Cardiac septum (tissue), 1 donor: ENCODE measurements at places on chromosomes 13 and 19.

GRCh38 chr19:31530781-31531180 lies 181.5 kb upstream of the TSHZ3 start:
- peak; percentile 38 for DNase-seq

DNA sequence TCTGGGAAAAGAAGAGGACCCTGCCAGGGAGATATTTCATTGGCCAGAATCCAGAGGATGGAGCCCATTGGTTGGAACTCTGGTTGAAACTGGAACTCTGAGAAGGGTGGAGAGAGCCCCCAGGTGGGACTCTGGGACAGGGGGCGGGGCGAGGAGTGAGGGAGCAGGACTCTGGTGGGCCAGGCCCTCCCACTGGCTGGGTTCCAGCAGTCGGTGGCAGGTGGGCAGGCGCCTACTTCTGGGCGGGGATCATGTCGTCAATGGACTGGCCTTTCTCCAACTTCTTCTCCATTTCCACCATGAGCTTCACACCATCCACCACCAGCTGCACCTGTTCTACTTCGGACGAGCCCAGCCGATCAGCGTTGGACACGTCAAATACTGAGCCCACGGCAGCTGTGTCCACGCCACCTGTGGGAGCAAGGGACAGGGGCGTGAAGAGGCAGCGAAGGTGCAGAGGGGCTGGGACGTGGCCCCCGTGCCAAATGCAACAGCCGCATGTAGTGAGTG lies 16.1 kb downstream of the CKM start:
- no peak for DNase-seq

DNA sequence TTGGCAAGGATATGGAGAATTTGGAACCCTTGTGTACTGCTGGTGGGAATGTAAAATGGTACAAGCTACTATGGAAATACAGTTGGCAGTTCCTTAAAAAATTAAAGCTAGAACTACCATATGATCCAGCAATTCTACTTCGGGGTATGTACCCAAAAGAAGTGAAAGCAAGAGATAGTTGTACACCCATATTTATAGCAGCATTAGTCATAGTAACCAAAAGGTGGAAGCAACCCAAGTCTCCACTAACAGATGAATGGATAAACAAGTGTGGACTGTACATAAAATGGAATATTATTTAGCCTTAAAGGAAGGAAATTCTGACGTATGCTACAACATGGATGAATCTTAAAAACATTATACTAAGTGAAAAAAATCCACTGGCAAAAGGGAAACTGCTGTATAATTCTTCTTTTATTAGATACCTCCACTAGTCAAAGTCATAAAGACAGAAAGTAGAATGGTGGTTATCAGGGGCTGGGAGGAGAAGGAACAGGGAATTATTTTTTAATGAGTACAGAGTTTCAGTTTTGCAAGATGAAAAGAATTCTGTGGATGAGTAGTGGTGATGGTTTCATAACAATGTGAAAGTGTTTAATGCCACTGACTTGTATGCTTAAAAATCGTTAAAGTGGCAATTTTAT lies 141.6 kb downstream of the RXFP2 start:
- DNase-seq = no peak

GRCh38 chr13:32650705-32651311 lies 64.6 kb downstream of the PDS5B start:
- DNase-seq = no peak

GRCh38 chr13:31409678-31410356 lies 210.0 kb downstream of the B3GLCT start:
- DNase-seq = no peak

- DNase-seq = no peak
Observed at GRCh38 chr13:65582160-65582559, 1648.0 kb downstream of the PCDH9 start.

DNA sequence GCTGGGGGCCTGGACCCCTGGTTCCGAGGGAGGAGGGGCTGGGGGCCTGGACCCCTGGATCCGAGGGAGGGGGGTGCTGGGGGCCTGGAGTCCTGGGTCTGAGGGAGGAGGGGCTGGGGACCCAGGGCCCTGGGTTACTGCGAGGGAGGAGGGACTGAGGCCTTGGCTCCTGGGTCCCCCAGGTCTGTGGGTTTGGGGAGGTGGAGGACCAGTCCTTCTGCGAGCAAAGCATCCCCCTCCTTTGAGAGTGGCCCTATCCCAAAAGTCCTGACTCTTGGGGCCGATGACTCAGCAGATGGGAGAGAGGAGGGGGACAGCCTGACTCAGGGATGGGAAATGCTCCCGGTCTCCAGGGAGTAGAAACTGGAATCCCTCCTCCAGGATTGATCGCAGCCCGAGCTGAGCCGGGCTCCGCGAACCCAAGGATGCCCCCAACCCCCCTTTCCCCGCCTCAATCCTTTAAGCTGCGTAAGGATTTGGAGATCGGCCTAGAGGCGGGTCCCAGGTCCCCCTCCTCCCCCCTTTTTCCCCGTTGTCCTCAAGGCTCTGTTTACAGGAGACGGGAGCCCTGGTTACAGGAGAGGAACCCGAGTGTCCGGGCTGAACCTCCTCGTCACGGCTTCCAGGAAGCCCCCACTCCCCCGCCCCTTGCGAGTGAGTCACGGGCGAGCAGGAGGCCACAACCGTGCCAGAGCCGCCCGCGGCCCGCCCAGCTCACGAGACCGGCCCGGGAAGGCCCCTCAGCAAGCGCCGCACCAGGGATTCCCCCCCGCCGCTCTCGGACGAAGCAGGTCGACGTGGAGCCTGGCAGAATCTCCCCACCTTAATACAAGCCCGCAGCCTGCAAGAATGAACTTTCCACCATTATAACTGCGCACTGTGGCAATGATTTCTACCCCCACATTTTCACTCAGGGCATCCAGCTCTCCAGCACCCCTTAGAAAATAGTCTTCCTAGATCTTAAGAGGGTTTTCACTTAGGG lies 3.0 kb upstream of the ZFP36 start:
- peak; percentile 99 for DNase-seq

DNA sequence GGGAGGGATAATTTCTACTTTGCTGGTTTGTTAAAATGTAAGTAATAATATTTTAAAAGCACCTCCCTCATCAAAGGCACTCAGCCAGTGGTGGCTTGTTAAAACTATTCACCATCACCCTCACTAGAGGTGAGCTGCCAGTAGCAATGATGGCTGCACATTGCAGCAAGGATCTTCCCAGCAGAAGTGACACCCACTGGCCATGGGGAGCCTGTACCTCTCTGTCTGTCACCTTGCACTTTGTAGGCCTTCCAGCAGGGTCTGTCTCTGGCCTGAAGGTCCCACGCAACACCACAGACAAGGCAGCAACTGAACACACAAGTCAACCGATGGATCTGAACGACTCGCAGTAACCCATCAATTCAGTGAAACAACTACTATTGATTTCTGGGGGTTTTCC lies 47.3 kb upstream of the C13orf42 start:
- DNase-seq = no peak

DNA sequence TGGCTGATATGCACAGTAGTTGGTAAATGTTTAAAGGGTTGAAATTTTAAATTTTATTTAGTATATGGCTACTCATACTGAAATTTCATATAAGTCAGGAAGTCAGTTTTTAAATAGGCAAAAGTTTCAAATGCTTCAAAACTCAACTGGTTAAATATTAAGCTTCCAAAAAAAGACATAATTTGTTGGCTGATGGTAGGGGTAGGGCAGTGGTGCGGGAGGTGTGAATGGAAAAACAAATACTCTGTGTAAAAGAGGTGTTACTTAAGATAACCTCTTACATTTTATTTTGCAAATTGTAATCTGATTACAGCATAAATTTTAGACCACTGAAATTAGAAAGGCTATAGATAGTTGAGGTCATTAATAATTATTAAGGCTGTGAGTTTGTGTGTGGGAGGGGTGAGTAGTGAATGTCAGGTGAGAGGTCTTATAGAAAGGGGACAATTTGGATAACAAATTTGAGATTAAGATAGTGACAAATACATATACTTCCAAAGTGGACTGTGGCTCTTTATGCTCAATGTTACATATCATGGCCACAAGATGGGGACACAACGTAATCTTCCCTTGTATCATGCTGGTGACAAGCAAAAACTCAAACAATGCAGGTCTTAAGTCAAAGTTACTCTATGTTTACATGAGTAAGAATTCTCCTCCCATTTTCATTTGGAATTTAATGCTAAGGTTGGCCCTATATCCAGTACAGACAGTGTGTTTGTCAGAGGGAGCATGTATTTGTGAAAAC lies 36.6 kb upstream of the OXGR1 start:
- DNase-seq = no peak

DNA sequence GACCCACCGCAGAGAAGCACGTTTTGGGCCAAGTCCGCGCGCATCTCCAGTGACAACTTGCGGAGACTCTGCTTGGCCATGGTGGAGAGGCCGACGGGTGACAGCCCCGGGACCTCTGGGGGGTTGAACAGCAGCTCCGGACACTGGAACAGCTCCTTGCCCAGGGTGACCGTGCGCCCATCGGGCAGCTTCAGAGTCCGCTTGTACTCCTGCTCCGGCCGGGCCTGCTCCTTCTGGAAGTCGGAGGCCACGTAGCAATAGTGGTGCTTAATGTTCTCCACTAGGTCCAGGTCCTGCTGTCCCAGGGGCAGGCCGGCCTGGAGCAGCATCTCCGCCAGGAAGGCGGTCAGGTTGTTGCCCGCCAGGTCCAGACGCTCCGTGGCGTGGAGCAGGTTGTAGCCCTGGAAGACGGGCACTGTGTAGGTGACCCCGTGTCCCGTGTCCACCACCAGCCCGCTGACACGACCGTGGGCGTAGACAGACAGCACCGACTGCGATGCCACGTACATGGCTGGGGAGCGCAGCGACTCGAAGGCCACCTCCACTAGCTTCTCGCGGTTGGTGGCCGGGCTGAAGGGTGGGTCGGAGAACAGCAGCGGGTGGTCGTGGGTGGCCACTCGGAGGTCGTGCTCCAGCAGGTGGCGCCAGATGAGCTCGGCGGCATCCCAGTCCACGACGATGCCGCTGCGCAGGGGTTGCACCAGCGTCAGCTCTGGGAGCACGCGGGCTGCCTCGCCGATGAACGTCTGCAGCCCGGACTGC lies 743 bp downstream of the ACTL9 start:
- no peak for DNase-seq

- DNase-seq = no peak
Observed at GRCh38 chr19:38879400-38879751, 1.3 kb upstream of the RINL start.

DNA sequence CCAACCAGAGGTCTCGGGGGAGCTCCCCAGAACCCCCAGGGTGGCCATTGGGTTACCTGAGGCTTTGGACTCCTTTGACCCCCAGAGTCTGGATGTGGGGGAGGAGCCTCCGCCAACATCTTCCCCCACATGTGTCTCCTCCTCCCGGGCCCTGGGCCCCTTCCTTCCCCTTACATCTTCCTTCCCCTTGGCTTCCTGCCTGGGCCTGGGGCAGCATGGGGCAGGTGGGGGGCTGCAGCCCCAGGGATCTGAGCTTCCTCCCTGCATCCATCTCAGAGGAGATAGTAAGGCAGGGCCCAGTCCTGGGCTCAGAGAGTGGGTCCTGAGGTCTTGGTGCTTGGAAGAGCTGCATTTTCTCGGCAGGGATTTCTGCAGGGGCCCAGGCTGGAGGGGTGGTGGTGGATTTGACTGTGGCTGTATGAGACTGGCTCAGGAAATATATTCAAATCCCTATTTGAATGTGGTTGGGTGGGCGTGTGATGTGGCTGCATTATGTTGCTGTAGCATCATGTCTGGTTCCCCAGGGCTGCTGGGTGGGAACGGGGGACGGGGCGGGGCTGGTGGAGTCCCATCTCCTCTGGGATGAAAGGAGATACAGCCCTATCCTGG lies 919 bp downstream of the VAV1 start:
- DNase-seq = peak; percentile 89

GRCh38 chr13:98897706-98898105 lies 80.2 kb downstream of the DOCK9 start:
- DNase-seq = no peak

GRCh38 chr19:12629215-12629614 lies 18.5 kb downstream of the ZNF791 start:
- peak; percentile 27 for DNase-seq

GRCh38 chr19:18848878-18849661 lies 17.3 kb downstream of the UPF1 start:
- peak; percentile 90 for DNase-seq

DNA sequence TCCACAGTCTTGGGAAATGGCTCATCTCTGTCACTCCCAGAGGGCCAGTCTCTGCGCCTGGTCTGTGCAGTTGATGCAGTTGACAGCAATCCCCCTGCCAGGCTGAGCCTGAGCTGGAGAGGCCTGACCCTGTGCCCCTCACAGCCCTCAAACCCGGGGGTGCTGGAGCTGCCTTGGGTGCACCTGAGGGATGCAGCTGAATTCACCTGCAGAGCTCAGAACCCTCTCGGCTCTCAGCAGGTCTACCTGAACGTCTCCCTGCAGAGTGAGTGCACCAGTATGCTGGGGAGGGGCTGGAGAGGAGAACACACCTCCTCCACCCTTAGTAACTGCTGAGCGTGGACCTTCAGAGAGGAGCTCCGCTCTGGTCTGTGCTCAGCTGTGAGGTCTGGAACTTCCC lies 2.3 kb downstream of the SIGLEC9 start:
- DNase-seq = no peak

DNA sequence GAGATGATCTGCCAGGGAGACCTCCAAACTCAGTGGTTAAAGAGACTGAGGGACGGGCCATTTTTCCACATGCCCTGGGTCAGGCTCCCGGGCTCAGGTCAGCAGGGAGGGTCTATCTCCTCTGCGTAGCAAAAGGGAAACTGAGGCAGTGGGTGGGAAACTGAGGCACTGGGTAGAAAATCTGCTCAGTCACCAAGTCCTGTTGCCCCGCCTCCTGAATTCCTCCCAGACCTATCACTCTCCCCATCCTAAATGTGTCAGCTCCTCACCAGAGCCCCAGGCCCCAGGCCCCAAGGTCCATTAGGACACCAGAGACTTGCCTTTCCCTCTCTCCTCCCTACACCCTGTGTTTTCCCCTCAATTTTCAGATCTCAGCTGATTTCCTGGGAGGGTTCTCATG lies 2.4 kb downstream of the CD320 start:
- peak; percentile 20 for DNase-seq

- no peak for DNase-seq
Observed at GRCh38 chr19:5141129-5141849, 172.4 kb downstream of the KDM4B start.

DNA sequence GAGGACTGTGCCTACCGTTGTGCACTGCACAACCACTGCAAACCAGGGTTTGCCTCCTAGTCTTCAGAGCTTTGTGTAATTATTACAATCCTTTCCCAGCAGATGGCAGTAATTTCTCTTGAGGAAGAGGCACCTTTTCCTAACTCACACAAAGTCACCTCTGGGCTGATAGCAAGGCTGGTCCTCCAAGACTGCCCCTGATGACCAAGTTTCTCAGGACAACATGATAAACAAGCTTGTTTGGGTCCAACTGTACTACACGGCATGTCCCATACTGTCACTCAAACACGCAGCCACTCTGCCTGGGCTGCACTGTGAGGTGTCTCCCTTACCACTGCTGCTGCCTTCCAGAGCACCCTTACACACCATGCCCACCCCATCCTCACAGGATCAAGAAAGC lies 39.3 kb downstream of the RFXAP start:
- no peak for DNase-seq
